Cerebellar nuclear complex (tissue), 1 donor: ENCODE measurements at places on chromosomes 13 and 19.

DNA sequence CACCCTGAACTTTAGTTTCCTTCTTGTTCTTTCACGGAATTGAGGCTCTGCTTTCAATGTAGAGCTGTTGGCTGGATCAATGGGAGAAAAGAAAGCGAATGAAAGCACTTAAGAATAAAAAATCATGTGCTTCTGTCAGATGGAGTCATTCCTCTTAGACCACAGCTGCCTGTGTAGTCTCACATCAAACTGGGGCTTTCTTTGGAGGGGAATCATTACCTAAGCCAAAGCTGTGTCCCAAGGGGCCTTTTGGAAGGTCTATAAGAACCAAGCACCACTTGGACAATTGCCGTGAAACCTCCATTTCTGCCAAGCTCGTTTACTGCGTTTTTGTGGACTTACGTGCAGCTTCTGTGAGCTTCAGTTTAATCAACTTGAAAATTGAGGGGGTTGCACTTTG lies 44.2 kb upstream of the RNF113B start:
- no peak for DNase-seq

DNA sequence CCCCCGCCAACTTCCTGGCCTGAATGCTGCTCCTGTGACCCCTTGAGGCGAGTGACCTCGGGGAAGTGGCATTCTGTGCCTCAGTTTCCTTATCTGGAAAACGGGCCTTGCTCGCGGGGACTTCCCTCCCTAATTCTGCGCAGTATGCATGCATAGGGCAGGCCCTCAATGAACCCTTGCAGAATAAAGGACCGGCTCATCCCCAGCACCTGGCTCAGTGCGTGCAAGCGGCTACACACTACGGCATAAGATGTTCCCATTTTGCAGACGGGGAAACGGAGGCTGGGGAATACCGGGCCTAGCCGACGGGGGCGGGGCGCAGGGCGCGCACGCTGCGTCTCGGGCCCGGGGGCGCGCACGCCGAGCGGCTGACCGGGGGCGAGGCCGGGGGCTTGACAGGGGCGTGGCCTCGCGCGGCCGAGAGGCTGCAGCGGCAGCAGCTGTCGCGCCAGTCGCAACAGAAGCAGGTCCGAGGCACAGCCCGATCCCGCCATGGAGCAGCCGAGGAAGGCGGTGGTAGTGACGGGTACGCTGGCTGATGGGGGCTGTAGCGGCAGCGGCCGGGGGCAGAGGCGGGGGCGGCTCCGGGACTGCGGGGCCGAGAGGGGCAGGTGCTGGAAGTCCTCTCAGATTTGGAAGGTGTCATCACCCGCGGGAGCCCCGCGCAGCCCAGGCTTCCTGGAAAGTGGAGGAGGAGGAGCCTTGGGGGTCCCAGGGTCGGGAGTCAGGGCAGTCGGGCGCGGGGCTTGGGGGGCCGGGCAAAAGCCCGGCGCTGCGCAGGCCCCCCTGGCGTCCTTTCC lies at the start of gene PGPEP1:
Gene PGPEP1, plus strand, starts transcription at position 409 of the 800 bp plus-strand sequence. Its CDS starts 84 bp downstream, at position 493.
- DNase-seq, result peak; percentile 9

DNA sequence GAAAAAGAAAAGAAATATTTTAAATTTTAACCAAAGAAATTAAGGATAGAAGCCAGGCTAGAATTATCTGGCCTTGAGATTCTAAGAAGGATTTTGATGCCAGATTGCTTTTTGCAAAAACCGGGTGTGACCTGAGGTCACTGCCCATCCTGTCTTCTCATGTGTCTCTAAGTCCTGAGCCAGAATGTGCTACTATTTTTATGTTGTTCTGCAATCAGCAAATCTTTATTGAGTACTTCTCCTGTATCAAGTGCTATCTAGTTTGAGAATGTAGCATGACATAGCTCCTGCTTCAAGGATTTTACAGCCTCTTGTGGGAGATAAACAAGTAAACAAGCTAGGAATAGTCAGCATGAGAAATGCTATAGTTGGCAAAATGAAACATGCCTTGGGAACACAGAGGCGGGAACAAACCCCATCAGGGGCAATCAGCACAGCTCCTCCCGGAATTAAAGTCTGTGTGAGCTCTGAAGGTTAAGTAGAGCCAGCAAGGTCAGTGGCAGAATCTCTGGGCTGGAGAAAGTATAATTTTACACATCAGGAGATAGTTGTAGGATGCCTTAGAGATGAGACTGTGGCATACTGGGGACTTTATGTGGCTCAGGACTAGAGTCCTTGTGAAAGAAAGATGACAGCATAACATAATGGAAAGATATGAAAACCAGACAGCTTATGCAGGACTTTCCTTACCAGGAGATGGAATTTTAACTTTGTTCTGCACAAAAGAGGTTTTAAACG lies 899.5 kb upstream of the SLC10A2 start:
- no peak for DNase-seq

GRCh38 chr13:93467175-93467574 lies 240.6 kb downstream of the GPC6 start:
- DNase-seq, result no peak

- DNase-seq, result no peak
Observed at GRCh38 chr13:47033216-47033615, 136.4 kb upstream of the HTR2A start.

DNA sequence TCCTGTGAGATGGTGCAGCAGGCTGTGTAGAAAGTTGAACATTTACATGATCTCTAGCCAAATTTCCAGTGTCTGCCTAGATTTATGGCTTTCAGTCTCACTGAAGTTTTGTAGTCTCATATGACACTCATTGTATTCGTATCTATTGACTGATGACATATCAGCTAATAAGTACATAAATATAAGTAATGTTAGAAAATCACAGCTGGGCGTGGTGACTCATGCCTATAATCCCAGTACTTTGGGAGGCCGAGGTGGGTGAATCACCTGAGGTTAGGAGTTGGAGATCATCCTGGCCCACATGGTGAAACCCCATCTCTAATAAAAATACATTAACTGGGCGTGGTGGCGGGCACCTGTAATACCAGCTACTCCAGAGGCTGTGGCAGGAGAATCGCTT lies 54.7 kb upstream of the HTR2A start:
- DNase-seq, result no peak

DNA sequence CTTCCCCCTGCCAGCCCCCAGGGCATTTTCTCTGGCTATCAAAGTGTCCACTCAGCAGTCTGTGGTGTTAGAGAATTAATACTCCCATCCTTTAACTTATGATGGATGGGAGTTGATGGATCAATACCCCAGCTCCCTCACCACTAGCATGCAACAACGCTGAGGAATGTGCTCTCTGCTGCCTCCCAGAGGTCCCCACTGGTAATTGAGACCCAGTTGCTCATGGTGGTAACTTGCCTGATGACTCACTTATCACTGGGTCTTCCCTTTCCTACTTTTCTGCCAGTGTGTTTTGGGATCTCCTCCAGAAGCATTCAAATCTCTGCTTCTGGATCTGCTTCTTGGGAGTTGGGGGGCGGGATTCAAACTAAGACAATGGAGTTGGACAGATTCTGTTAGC lies 20.3 kb upstream of the CACNA1A start:
- no peak for DNase-seq

DNA sequence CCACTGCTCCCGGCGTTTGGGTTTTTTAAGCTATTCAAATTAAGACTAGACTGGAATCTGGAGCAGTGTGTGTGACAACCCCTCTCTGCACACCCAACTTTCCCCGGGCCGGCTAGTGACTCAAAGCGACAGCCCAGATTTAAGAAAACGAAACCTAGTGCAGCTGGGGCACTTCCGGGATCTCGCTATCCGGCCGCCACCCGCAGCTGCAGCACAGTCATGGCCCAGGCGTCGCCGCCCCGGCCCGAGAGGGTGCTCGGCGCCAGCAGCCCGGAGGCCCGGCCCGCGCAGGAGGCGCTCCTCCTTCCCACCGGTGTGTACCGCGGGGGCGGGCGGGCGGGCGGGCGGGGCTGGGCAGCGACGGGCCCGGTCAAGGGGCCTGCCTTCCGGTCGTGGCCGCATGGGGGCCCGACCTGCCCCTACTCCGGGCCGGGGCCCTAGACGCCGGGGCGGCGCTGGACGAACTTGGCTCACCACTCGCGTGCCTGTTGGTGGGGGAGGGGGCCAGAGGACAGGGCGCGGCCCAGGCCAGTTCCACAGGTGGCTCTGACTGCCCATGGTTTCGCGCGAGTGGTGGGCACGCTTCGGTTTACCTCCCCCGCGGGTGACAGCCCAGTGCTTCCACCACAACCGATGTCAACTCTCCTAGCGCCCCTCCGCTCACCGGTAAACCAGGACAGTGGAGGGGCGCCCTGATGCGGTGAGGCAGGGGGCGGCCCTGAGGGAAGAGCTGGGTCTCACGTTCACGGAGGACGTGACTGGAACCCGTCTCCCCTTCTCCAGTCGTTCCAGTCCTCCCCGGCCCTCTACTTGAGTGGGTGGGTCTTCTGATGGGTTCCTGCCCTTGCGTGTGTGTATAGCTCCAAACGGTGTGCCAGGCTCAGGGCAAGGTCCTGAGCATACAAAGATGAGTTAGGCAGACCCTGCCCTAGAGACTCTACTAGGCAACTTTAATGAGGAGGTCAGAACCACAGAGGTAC lies at the start of gene PHF11:
Gene PHF11, plus strand, starts transcription at position 171 of the 980 bp plus-strand sequence. Its CDS starts 49 bp downstream, at position 220.
- DNase-seq, result no peak

GRCh38 chr13:102909971-102910370 lies 64.1 kb downstream of the ERCC5 start:
- DNase-seq, result no peak

- no peak for DNase-seq
Observed at GRCh38 chr13:41708713-41709112, 251.4 kb downstream of the RGCC start.

DNA sequence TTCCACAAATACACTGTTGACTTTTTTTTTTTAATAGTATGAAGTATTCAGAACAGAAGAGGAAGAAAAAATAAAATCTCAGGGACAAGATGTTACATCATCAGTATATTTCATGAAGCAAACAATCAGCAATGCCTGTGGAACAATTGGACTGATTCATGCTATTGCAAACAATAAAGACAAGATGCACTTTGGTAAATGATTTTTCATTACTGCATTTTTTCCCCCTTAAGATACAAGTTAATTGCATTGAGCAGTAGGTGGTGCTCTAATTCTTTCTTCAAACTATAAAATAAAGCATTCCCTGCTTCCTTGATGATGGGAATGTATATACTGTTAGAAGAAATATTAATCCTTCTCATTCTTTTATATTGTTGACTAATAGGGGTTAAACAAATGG lies 17.1 kb downstream of the UCHL3 start:
- DNase-seq, result no peak

GRCh38 chr13:95723438-95723837 lies 46.5 kb downstream of the DNAJC3 start:
- no peak for DNase-seq

DNA sequence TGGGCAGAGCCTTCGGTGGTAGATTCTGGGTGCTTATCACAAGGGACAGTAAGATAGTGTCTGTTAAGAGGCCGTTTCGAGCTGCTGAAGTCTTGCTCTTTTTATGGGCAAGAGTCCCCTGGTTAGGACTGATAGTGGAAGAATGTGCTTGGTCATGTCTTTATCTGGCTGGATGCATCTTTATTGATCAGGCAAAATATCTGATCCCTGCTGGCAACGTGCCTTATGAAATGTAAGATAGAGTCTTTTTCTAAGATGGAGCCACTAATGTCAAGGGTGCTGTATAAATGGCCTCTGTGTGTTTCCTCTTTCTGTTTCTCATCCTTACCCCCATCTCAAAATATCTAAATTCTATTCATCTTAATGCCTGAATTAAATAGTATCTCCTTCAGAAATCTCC lies 53.3 kb downstream of the MYO16 start:
- no peak for DNase-seq

GRCh38 chr19:46159418-46160232 lies 11.6 kb downstream of the IGFL2 start:
- no peak for DNase-seq

DNA sequence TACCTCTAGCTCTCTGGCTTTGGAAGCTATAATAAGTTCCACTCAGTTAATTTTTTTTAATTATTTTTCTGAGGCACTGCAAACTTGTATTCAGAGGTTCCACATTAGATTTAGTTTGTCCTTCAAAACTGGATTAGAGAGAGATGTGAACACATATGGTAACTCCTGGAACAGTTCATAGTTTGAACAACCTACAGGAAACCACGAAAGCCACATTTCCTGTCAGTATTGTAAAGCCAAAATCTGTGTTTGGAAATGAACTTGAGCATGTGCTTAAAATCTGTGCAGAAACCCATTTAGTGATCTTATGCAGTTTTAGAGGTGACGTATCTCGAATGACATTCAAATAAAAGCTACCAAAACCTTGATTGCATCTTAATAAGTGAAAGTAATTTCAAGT lies 1952.0 kb downstream of the OLFM4 start:
- DNase-seq, result no peak
